ENCODE measurements at places on chromosomes 7 and 10.

GRCh38 chr10:88903715-88904114 lies 23.7 kb downstream of the STAMBPL1 start:
- DNase-seq, result no peak

DNA sequence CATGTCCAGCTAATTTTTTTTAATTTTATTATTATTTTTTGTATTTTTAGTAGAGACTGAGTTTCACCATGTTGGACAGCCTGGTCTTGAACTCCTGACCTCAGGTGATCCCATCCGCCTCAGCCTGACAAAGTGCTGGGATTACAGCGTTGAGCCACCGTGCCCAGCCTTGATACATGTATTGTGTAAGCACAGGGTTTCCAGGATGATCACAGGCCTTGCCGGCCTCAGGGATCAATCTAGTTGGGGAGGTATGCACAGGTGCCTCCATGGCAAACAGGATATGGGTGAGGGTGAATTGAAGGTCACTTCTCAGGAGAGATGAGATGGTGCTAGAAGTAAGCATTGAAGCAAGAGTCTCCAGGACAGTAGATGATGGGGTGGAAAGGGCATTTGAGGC lies 5.5 kb downstream of the MRPS17 start:
- no peak for DNase-seq

DNA sequence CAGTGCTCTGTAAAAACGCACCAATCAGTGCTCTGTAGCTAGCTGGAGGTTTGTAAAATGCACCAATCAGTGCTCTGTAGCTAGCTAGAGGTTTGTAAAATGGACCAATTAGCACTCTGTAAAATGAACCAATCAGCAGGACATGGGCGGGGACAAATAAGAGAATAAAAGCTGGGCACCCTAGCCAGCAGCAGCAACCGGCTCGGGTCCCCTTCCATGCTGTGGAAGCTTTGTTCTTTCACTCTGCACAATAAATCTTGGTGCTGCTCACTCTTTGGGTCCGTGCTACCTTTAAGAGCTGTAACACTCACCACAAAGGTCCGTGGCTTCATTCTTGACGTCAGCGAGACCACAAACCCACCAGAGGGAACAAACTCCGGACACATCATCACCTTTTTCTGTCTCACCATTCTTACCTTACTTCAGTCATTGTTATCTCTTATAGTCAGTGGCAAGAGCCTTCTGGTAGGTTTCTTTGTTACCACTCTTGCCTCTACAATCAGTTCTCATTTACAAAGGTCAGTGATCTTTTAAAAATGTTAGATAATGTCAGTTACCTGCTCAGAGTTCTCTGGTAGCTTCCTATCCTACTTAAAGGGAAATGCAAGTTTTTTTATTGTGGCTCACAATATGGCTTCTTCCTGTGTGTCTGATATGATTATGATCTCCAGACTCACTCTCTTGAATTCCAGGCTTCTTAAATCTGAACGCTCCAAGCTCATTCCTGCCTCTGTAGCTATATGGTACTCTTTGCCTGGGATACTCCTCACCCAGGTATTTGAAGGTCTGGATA lies 4.5 kb downstream of the STAM start:
- DNase-seq, result peak; percentile 52

DNA sequence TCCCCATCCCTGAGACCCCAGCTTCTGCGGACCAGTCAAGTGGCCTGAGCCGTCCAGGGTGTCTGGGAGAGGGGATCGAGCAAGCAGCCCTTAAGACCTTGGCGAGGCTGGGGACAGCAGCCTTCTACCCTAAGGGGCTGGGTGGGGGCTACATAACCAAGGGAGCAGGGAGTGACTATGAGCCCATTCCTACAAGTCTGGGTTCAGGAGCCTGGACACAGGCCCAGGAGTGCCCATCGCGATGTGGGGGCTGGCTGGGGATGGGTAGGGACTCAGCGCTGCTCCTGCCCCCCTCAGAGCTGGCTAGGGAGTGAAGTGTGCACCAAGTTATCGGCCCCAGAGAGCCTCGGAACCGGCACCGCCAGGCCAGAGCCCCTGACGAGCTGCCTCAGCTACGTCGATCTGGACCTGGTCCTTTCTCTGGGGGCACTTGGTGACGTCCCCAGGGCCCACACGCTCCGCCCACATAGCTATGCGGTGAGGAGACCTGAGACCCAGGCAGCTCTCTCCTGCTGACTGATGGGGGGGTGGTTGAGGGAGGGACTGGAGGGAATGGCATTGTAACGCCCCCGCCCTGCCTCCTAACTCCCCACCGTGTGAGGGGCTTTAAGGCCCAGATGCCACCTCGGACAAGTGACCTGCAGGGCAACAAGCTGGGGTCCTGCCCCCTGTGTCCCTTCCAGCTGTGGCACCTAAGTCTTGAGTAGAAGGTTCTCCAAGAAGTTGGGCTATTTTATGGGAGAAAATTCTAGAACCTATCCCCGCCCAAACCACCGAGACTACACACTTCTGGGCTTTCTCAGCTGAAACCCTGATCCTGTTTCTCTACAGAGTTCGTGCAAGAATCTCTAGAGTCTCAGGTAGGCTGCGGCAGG lies 2.5 kb downstream of the SAP25 start:
- DNase-seq, result no peak

DNA sequence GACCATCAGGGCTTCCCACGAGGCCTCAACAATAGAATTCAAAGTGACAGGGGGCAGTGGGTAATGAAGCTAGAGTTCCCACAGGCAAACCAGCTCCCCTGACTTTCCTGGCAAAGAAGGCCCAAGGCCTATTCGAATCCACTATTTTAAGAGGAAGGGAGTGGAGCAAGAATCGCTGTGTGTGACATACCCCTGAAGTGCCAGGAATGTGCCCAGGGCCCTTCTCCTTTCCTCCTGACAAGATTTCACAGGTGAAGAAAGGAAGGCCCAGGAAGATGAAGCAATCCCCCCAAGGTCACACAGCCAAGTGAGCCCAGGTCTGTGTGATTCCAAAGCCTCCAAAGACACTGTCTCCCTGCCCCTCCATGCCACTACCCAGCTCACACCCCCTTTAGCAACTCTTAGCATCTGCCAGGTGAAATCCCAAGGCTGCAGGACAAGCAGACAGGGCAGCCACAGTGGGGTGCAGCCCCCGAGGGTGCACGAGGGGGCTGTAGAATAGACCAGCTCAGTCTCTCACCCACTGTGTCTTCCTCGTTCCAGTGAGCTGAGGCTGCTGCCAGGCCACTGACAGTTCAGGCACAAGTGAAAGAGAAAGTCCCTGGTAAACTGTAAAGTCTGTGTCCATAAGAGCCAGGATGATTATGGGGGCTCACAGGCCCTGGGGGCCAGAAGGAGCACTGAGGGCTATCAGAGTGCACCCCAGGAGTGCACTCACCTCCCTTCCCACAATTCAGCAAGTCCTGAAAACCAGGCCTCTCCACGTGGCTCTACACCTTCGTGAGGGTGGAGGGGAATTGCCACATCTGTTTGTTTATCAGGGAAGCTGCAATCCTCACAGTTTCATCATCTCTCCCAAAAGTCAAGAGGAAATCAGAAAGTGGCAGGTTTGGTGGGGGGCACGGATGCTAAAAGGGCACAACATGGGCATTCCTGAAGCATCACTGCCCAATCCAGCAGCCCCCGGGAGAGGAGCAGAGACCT lies 70.8 kb upstream of the ZMIZ1 start:
- DNase-seq, result no peak

DNA sequence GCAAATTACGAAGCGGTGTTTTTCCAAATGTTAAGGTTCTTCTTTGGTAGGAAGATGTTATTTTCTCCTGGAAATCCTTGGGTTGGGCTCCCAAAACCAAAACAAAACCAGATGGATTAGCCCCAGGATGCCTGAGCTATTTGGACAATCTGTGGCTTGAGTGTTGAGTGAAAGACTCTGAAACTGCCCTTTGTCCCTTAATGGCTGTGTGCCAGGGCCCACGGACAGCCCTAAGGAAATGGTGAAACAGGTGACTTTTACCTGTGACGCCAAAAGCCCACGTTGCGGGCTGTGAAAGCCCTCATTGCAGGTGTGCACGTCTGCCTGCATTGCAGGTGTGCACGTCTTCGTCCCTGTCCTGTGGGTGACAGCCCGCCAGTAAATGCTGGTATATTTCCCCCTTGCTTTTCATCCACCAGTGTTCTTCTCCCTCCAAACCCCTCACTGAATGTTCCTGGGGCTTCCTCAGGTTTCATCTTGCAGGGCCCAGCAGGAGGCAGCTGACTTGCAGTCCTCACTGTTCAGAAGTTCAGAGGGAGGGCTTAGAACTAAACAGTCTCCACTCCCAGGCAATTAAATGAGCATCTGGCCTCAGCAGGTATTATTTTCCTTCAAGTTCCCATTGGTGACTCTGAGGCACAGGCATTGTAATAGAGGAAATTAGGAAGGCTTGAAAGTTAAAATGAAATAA lies 10.7 kb downstream of the PFKP start:
- no peak for DNase-seq

- DNase-seq, result no peak
Measured at GRCh38 chr10:111107846-111108245, 31.0 kb downstream of the ADRA2A start.

- no peak for DNase-seq
Measured at GRCh38 chr10:117537904-117538524, 4.5 kb upstream of the EMX2 start.

DNA sequence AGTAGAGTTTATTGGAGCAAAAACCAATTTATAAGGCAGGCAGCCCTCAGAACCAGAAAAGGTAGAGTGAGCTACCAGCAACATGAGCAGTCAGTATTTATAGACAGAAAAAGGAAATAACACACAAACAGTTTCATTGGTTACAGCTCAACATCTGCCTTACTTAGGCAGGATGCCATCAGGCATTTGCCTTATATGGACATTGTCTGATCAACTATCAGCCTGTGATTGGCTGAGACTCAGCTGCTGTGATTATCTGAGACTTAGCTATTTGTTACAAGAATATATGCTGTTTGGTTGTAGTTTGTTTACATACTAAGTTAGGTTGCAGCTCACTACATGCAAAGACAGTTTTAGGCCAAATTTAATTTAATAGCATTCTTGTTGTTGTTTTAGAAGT lies 60.4 kb upstream of the CDK1 start:
- DNase-seq, result no peak

DNA sequence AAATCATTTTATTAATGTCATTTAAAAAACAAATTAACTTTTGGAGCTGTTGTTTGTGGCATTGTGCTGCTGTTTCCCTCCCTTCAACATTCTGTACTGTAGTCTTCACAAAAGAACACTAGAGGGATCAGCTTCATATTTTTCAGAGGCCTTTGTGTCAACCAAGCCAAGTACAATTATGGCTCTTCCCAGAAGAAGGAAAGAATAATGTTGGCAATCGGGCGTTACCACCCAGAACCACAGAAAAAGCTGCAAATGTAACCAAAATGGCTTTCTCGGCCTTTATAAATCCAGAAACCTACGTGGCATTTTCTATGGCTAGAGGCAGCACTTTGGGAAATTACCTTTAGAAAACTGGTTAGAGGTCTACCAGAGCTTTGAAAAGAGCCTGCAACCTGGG lies 98.8 kb upstream of the COL1A2 start:
- DNase-seq, result no peak

GRCh38 chr7:114819616-114820362 lies 102.1 kb upstream of the MDFIC start:
- no peak for DNase-seq

- no peak for DNase-seq
Measured at GRCh38 chr10:85791818-85792532, 574.6 kb downstream of the GRID1 start.
